Caco-2 (cell line): ENCODE measurements at places on chromosomes 11 and 22.

GRCh38 chr22:41302811-41303210, 1.5 kb downstream of the ZC3H7B start:
- DNase-seq = no peak

DNA sequence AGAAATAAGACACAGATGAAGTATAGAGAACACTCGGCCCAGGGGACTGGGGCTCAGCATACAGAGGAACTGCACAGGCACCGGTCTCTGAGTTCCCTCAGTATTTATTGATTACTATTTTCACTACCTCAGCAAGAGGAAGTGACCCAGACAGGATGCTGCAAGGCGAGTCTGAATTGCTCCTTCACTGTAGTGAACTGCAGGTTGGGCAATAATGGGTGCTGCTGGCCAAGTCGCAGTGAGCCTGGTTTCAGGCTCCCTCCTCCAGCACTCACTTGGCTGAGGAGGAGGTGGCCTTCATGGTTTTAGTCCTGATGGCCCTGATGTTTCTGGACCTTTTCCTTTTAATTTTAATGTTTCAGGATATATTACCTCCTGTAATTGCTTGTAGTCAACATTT, 10.4 kb downstream of the OR52K2 start:
- no peak for DNase-seq

DNA sequence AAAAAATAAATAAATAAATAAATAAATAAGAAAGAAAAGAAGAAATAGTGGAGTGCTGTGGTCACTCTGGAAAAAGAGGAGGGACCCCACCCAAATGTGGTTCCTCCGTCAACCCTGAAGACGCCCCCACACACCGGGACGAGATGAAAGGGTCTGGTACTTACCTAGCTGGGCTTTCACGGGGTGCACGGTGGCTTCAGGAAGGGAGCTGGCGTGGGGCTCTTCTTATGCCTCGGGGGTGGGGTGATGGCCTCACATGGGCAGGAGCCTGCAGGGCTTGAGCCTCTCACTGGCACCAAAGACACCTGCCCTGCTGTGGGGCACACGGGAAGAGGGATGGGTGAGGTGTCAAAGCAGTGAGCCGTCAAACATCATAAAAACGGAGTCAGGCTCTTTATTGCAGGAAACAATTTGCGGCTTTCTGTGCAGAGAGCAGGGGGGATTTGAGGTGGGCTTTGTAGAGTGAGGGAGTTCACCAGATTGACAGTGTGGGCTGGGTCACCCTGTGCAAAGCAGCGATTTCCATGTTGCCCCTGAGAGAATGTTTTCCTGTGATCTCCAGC, 28.0 kb upstream of the KRTAP5-6 start:
- no peak for DNase-seq

DNA sequence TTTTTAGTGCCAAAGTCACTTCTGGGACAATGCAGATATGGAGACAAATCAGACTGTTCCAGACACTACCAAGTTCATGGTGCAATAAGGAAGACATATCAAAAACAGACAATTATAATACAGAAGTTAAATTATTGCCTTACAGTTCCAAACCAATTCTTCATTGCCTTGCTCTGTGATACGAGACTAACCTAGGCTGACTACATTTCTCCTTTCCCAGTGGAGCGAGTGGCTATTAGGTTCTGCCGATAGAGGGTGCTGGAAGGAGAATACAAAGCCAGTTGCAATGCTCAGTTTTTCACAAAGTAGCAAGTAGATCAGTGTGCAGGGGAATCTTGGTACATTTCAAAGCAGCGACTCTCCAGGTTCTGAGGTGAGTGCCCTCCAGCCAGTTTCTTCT, 67.8 kb downstream of the FAM168A start:
- DNase-seq = no peak
